ENCODE measurements at places on chromosomes 4 and X.

DNA sequence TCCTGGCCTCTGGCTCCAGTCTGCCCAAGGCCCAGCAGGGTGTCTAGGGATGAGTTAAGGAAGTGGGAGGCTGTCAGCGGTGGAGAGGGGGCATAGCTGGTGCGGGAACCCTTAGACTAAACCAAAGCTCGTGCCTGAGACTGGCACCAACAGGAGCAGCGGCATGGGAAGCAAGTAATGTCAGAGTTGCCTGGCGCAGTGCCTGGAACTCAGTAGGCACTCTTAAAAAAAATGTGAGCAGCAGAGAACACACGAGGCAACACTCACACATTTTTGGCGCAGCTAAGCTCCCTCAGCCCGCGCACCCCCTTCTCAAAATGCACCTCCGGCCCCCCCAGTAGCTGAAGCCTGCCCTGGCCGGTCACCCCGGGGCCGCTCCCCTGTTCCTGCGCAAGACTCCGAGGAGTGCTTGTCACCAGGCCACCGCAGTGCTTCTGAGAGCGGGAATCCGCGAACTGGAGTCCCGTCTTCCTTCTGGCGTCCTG, 583 bp downstream of the GABRE start:
- peak; percentile 26 for DNase-seq

DNA sequence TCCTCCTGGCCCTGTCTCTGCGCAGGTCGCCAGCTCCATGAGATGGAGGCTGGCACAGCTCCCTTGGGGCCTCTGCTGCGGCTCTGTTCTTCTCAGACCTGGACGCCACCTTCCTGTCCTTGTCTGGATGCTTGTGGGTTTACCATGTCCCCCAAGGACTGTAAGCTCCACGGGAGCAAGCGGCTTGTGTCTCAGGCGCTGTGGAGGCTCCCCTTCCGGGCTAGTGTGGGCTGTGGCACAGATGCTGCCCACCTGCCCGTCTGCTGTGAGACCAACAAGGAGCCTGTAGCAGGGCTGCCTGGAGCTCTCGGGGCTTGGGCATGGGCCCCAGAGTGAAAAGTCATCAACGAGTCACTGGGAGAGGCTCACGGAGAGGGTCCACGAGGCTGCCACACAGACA, 25.2 kb downstream of the NAT8L start:
- no peak for DNase-seq

GRCh38 chrX:131063613-131064012, 5.5 kb downstream of the ARHGAP36 start:
- DNase-seq = no peak

- DNase-seq = no peak
These were observed 39.9 kb downstream of the ATP8A1 start for GRCh38 chr4:42617030-42617429.

Data from AG08396 (cell line).